CD4-positive, alpha-beta T cell treated with Interleukin-4 for 4 hours (primary cell): ENCODE measurements at places on chromosomes 7 and 10.
A peak's percentile ranks its signal among the peaks of the same experiment; 100 is the strongest.

DNA sequence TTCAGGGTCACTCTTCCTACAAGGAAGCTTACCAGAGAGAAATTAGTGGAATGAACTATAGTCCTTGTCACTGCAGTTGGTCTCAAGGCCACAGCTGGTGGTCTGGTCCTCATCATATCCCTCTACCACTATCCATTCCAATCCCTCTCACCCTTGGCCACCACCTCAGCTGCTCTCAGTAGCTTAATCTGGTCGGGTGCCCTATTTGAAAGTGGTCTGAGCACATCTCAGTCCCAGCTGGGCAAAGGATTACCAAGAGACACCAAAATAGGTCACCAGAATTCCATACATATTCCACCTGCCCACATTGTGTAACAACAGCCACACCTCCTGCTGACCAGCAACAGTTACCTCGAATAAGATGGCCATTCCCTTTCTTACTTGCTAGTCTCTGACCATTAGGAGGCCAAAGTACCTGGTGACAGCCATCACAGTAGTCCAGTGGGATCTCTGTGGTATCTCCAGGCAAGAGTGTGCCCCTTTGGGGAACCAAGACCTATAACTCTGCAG is 3.3 kb upstream of the ZC3HAV1 start:
- no peak for DNase-seq

- no peak for DNase-seq
Observed at GRCh38 chr10:72318418-72319262, 36.1 kb downstream of the DNAJB12 start.

DNA sequence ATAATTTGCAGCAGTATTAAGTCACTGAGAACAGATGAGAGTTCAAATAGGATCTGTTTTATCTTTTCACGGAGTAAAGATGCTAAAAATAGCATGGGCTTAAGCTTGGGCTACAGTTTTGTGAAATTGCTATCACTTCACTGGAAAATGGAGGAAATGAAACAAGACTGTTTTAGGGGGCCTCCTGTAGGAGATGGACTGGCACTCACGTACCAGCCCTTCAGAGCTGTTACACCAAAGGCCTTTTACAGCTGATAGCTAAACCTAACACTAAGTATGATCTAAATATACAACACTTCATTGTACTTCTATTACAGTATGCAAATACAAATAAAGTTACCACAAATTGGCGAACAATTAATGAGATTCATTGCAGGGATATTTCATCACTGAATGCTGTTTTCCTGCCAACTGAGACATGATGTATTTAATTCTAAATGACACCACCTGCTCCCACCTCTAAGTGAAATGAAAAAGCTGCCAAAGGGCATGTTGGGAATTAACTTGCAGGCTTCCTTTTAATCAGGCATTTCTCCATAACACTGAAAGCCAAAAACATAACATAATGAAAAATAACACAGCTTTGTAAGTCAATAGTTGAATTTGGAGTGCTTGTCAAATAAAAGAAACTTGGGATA is 304.5 kb upstream of the LRRN3 start:
- no peak for DNase-seq

- DNase-seq: no peak
Observed at GRCh38 chr10:99573790-99574189, 41.0 kb downstream of the NKX2-3 start.

- DNase-seq: no peak
Observed at GRCh38 chr7:18778594-18778993, 283.0 kb downstream of the HDAC9 start.

DNA sequence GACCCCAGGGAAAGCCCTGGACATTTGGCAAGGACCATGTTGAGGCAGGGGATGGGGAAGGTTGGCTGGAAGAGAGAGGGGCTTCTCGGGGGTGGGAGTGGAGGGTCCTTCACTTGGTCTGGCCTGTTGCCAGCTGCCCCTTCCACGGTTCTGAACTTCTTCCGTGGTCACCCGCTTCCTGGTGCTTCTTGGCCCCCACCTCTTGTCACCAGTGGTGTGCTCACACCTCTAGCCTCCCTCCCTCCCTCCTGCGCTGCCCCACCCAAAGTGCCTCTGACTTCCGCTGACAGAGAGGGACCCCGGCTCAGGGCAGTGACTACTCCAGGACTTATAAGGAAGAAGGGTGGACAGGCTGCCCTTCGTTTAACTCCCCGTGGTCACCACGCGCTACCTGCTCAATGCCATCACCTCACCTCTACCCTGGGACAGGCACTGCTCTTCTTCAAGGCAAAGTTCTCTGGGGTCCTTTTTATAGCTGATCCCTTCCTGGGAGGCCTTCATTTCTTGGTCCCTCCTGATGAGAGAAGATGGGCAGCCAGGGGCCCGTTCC is at the start of gene MUC12:
MUC12 (plus strand) TSS at position 500 of the 550 bp plus-strand sequence. CDS start 58 bp downstream, outside the sequence.
- no peak for DNase-seq

DNA sequence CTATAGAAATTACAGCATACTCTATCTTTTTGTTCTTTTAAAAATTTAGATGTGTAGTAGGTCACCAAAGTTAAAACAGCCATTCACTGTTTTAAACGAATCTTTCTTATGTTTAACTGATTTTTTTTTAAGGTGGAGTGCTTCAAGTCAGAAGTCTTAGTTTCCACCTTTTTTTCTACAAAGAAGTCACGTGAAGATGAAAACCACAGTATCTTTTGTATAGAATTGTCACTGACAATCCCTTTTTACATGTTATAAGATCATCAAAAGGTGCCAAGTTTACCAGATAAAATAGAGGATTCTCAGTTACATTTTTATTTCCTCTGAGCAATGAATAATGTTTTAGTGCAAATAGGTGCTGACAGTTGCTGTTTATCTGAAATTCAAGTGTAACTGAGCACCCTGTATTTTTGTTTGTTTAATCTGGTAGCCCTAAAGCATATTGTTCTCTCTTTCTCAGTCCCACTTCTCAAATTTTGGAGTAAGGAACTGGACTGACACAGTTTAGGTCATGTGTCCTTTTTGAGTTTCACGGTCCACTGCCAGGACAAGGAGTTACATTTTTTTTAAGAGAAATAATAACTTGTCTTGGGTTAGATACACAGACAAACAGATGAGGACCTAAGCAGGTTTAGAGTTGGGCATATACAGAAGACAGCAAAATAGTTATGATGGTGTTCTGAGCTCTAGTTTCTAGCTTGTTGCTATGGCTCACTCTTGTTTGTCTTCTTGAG is 233.2 kb upstream of the MBL2 start:
- no peak for DNase-seq

- no peak for DNase-seq
Observed at GRCh38 chr7:107045195-107045960, 873 bp downstream of the PRKAR2B start.

GRCh38 chr10:90180886-90181691 is 479.7 kb downstream of the KIF20B start:
- DNase-seq: no peak

GRCh38 chr7:85185424-85186082 is 1.3 kb downstream of the SEMA3D start:
- no peak for DNase-seq

DNA sequence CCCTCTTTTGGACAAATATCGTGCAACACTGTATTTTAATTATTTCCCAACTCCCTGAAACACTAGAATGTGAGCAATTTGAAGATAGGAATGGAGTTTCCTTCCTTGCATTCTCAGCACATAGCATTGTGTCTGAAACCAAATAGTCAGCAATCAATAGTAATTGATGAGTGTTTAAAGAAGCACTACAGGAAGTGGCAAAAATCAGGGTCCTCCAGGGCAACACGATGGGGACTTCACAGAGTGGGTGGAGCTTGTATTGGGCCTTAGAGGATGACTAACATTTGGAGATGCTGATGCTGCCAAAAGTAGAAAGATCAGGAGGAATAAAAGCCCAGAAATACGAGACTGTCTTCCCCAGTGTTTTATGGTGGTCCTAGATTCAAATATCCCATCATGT is 94.9 kb downstream of the NPSR1 start:
- no peak for DNase-seq

- no peak for DNase-seq
Observed at GRCh38 chr7:139650429-139651100, 127.1 kb downstream of the CLEC2L start.

DNA sequence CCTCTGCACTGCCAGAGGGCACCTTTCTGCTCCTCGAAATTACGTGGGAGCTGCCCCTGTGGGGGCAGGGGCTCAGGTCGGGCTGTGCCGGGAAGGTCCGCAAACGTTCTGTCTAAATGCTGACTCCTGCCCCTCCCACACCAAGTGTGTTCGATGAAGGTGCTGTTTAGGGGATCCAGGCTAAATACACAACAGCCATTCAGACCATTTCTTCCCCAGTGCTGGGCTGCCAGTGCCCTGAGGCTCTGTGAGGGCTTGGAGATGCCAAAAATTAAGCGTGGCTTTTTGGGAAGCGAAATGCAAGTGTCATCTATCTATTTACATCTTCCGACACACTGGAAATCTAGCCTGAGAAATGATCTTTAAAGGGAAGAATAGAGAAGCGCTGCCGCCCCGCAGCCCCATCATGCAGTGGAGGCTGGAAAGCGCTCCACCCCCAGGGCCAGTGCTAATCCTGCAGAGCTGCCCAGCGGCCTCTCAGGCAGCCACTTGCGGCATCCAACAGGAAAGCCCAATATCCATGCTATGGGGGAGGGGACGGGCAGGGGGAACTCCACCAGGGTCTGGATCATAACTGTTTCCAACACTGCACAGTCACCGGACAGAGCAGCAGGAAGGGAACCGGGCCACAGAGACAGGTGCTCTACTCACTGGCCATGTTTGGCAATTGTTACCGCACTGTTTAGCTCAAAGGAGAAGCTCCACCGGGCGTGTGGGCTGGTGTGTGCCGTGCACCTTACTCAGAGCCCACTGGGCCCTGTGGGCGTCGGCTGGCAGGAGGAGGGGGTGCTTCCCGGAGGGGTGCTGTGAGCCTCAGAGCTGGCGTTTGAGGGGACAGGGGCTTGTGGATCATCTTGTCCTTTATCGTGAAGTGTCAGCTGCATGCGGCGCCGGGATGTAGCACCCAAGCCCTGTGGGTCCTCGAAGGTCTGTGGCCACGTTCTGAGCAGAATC is 205.5 kb downstream of the DNAJB6 start:
- DNase-seq: no peak

DNA sequence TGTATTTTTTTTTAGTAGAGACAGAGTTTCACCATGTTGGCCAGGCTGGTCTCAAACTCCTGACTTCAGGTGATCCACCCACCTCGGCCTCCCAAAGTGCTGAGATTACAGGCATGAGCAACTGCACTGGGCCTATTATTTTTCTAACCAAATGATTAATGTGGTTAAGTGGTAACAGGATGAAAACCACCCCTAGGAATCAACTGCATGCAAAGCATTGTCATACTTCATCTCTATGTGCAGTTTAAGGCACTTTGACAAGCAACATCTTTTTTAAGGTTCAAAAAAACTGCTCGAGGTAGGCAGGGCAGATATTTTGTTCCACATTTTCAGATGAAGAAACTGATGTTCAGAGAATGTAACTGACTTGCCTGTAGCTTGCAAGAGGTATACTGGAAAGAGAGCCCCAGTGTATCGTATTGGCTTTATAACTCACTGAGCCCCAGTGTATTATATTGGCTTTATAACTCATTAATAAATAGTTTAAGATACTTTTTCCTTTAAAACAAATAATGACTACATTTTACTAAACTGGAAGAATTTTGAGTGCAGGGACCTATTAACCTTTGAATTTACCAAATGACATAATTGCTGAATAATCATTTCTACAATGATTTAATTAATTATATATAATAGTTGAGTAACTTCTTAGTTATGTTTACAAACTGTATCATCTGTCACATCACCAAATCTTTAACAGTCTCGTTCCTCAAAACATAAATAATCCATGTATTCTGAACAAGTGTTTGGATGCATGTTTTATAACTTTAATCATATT is 38.1 kb downstream of the RTKN2 start:
- peak; percentile 40 for DNase-seq

- no peak for DNase-seq
Observed at GRCh38 chr10:105150259-105150880, 509.3 kb downstream of the SORCS3 start.

GRCh38 chr7:137954614-137955013 is 47.3 kb downstream of the CREB3L2 start:
- DNase-seq: no peak

GRCh38 chr10:99456207-99456930 is 25.9 kb upstream of the GOT1 start:
- no peak for DNase-seq

- peak; percentile 27 for DNase-seq
Observed at GRCh38 chr10:3766046-3766756, 18.8 kb downstream of the KLF6 start.

DNA sequence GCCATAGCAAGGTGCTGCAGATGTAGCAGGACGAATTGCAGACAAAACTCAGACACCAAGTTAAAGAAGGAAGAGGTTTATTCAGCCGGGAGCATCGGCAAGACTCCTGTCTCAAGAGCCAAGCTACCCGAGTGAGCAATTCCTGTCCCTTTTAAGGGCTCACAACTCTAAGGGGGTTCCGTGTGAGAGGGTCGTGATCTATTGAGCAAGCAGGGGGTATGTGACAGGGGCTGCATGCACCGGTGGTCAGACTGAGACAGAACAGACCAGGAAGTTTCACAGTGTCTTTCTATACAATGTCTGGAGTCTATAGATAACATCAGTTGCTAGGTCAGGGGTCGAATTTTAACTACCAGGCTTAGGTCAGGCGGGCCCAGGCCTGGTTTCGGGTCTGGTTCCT is 222.0 kb upstream of the C7orf33 start:
- no peak for DNase-seq

GRCh38 chr7:1169409-1170368 is 9.7 kb upstream of the ZFAND2A start:
- DNase-seq: peak; percentile 80

- no peak for DNase-seq
Observed at GRCh38 chr7:149291036-149291780, 29.2 kb downstream of the ZNF783 start.

GRCh38 chr10:52390388-52390787 is 76.3 kb downstream of the DKK1 start:
- DNase-seq: no peak

DNA sequence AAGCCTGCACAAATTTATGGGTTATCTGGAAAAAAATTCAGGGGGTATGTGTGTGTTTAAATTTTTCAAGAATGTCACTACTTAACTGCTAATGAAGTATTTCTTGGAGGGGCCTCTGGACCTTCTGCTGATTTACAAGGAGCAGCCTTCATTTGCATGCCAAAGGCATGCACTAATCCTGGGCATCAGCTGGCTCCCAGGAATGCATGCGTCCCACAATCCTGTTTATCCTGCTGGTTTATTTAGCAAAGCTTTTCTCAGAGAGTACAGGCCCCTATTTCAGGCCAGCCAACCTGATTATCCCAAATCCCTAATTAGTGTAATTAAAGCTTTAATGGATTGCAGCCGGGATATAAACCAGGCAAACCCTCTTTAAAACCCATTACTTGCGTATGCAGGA is 170.4 kb downstream of the TAX1BP1 start:
- DNase-seq: no peak

- DNase-seq: no peak
Observed at GRCh38 chr7:38777609-38778008, 131.4 kb downstream of the VPS41 start.

DNA sequence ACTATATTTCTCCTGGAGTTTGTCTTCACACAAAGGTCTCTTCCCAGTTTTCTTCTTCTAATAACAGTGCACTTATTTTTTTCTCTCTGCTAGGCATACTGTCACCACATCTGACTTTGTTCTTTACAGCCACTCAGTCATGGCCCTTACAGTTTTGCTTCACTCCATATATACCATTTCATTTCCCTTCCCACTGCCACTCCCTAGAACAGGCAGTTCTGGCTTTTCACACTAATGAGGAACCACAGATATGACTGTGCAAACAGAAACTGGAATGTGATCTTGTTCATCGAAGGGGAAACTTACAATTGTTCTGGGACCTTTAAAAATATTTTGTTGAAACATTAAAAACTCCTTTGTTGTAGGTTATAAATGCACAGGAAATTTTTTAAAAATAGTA is 67.3 kb downstream of the EPDR1 start:
- no peak for DNase-seq

GRCh38 chr10:12252882-12253546 is 57.0 kb downstream of the CDC123 start:
- DNase-seq: no peak
